SK-N-DZ (cell line): ENCODE measurements at places on chromosomes 6 and 20.
A peak's percentile ranks its signal among the peaks of the same experiment; 100 is the strongest.

GRCh38 chr6:168507730-168508129, 66.7 kb downstream of the SMOC2 start:
- DNase-seq: no peak

GRCh38 chr6:10585209-10585845, 64.2 kb downstream of the GCNT2 start:
- no peak for DNase-seq

DNA sequence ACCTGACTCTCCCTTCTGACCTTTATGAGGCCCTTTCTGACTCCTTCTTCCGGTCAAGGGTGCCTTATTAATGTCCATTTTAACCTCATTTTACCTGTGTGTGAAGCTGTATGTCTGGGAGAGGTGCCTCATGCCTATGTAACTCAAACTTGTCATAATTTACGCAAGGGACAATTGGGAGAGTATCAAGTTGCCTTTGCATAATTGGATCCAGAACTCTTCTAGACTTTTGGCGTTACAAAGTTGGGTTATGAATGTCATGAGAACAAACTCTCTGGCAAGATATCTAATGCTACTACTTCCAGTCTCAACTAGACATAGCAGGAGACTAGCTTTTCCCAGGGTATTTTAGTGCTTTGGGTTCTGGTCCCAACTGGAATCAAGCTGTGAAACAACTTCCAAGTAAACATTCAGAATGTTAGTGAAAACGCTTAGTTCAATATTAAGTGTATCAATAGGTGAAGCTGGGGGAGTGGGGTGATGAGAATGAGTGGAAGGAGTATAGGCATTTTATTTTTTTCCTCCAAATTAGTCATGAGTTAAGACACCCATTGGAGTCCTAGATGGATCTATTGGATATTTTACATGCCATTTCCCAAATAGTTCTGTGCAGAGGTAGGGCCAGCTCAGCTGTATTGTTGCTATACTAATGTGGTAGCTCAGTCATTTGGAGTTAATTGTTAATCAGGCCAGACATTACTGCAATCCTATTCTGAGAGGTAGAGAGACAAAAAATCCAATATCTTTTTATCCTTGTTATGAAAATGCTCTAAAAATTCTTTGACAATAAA, 159.9 kb downstream of the TFAP2B start:
- no peak for DNase-seq

- DNase-seq: no peak
Observed at GRCh38 chr6:158367816-158368215, 55.6 kb downstream of the TULP4 start.

DNA sequence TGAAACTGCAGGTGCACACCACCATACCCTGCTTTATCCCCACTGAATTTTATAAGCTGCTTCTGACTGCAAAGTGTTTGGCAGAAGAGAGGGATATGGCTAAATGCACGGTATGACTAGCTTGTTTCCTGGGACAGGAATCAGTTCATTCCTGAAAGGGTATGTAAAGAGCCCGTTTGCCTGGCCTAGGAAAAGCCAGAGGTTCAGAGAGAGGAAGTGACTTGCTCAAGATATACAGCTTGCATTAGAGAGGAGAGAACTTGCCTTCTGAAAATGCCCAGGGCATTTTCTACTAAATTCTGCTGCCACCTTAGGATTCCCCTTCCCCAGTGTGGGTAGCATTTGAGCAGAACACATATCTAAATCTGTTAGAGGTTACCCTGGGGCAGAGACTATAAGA, 683 bp upstream of the GCNT2 start:
- no peak for DNase-seq

DNA sequence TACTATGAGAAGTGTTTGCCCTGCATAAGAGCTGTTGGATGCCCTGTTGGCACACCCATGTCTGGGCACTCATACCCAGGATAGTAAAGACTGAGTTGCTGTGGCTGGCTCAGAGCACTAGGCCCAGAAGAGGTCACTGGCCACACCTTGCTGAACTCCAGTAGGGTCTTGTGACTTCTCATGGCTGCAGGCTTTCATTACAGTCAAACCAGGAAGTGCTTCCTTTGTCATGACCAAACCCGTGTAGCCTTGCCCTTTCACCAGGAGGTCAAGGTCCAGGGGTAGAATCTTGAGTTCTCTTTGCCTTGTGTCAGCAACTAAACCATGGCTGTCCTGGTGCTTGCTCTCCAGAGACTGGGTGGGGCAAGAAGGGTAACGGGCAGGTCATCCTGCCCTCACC, 49.5 kb downstream of the CD164 start:
- DNase-seq: no peak

DNA sequence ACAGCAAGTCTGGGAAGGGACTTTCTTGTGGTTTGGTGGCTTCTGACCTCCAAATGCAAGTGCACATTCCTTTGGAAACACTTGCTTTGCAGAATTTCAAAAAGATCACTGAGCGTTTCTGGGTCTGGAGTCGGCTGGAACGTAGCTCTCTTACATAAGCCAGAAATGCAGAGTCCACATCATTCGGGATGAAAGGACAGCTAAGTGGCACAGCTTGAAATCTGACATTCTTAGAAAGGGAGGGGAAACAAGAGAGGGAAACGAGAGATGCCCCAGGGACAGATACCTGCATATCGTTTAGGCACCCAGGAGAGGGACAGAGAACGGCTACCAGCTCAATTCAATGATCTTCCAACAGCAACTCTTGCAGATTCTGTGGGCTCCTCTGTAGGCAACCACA, 118.7 kb downstream of the NFATC2 start:
- no peak for DNase-seq

DNA sequence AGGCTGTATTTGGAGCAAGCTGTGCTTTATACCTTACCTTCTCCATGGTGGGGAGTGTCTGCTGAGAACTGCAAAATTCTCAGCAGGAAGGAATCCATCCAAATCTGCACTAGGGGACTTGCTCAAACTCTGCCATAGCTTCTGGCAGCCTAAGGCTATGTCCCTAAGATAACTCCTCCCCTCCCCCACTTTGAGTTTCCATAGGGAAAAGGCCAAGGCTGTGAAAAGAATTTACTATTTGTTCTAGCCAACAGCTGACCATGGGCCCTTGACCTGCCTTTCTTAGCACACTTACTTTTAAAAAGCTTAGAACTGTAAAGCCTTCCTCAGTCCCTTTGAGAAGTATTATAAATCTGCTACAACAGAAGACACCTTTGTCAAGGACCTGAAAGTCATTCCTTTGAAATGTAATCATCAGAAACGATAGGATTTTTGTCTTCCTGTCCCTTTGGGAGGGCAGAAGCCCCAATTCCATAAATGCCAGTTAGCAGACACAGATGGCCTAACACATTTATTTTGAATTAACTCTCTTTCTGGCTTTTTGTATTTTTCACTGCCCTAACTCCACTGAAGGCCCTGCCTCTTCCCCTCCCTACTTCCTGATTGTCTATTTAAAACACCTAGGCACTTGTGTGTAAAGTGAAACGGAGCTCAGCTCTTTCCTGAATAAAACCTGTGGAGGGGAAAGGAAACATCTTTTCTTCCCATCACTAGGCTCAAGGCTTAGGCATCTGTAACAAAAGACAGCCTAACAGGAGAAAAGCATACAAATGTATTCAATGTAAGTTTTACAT, 157.1 kb downstream of the AKAP7 start:
- DNase-seq: no peak

DNA sequence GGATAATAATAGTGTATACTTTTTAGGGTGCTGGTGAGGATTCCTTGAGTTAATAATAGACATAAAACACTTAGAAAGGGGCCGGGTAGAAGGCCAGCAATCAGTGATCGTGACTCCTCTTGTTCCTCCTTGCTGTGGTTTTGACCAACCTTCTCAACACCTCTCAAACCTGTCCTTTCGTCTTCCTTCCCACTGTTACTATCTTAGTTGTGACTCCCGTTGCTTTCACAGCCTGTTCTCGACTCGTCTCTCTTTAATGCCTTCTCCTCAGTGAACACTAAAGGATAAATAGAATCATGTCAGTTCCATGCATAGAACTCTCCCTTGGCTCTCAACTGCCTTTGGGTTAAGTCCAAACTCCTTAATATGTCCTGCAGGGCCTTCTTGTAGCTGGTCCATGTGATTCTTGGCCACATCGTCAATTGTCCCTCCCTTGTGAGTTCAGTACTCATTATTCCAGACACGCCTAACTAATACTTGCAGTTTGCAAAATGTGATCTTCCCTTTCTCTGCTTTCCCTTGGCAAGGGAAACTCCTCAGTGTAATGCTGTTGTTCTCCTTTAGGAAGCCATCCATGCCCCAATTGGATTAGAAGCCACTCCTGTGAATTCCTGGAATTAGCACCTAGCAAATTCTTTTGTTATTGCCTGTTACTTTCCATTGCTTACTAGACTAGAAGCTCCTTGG, 164.9 kb downstream of the UTRN start:
- DNase-seq: no peak

GRCh38 chr6:11194356-11195218, 37.9 kb downstream of the NEDD9 start:
- no peak for DNase-seq

- DNase-seq: no peak
Observed at GRCh38 chr6:144617191-144617590, 332.1 kb downstream of the UTRN start.

- DNase-seq: no peak
Observed at GRCh38 chr6:135994857-135995544, 143.5 kb downstream of the PDE7B start.

- DNase-seq: no peak
Observed at GRCh38 chr20:49729780-49730179, 16.1 kb upstream of the B4GALT5 start.

GRCh38 chr20:2172305-2173175, 70.9 kb downstream of the STK35 start:
- DNase-seq: peak; percentile 61

DNA sequence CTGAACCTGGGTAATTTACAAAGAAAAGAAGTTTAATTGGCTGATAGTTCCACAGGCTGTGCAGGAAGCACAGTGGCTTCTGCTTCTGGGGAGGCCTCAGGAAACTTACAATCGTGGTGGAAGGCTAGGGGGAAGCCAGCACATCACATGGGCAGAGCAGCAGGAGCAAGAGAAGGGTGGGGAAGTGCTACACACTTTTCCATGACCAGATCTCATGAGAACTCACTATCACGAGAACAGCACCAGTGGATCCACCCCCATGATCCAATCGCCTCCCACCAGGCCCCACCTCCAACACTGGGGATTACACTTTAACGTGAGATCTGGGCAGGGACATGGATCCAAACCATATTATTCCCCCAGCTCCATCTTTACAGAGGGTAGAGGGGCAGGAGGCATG, 166.4 kb downstream of the NFATC2 start:
- DNase-seq: no peak

- no peak for DNase-seq
Observed at GRCh38 chr6:43809417-43810305, 39.6 kb downstream of the VEGFA start.

GRCh38 chr6:36698871-36699271, 1.2 kb downstream of the RAB44 start:
- no peak for DNase-seq

GRCh38 chr20:4187147-4187546, 171.8 kb upstream of the RNF24 start:
- DNase-seq: no peak
